ENCODE measurements at places on chromosomes 2 and 18.
A peak's percentile ranks its signal among the peaks of the same experiment; 100 is the strongest.

GRCh38 chr2:226798422-226799210 lies 1.0 kb downstream of the IRS1 start:
- DNase-seq = peak; percentile 56

- no peak for DNase-seq
Measured at GRCh38 chr2:34848691-34849090, 1249.6 kb upstream of the FAM98A start.

GRCh38 chr2:125564471-125564870 lies 1091.5 kb upstream of the GYPC start:
- DNase-seq = no peak

DNA sequence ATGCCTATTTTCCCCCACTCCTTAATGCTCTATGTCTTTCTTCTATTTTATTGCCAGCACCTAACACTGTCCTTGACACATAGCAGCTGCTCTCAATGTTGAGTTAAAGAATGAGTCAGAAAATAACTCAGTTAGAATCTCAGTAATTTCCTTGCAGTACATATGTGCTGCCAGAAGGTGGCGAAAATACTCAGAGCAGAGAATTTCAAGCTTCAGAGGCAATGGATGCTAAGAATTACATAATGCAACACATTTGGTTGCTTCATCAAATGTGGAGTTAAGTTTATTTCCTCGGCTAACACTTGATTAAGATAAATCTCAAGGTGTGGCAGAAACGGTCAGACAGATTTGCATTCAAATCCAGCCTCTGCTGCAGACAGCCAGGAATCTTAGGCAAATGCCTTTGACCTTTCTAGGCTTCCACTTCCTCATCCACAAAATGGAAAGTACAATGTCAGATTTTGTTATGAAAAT lies 105.6 kb downstream of the VSNL1 start:
- no peak for DNase-seq

- no peak for DNase-seq
Measured at GRCh38 chr2:39649511-39649910, 16.2 kb upstream of the TMEM178A start.

GRCh38 chr2:23199115-23199918 lies 185.7 kb upstream of the KLHL29 start:
- DNase-seq = no peak

DNA sequence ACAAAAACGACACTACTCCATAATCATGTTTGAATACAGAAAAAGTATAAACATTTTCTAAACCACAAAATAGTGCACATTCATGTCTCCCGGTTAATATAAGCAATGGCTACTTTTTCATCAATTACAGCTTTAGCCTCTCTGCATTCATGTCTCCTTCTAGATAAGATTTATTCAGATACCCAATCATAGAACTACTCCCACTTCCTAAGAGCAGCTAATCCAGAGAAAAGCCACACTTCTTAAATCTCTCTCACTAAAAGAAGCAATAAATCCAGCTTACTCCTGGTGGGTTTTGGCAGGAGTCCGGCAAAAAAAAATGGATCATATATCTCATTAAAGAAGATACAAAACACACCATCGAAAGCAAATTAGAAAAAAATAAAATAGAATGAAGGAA lies 20.1 kb downstream of the DSEL start:
- no peak for DNase-seq

DNA sequence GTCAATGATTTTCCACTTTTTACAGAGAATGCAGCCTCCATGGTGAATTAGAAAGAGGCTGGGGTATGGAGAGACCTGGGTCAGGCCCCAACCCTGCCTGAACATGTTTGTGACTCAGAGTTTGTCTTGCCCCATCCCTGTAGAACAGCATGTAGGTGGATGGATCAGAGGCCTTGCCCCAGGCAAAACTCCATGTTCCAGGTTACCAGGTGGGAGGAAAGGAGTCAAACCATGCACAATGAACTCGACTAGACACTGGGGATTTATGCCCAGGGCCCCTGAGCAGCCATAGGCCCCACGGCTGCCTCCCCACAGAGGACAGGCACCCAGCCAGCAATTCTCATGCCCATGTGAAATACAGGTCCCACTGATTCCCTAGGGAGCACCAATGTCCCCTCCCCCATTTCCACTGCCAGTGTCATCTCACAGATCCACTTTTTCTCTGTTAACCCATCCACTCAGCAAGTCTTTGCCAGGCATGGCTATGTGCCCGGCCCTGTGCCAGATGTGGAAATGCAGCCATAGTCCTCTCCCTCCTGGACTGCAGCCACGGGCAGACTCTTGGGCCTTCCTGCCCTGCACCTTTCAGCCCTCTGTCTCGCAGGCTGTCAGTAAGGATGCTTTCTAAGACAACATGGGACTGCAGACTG lies 737.8 kb upstream of the HS6ST1 start:
- DNase-seq = no peak

DNA sequence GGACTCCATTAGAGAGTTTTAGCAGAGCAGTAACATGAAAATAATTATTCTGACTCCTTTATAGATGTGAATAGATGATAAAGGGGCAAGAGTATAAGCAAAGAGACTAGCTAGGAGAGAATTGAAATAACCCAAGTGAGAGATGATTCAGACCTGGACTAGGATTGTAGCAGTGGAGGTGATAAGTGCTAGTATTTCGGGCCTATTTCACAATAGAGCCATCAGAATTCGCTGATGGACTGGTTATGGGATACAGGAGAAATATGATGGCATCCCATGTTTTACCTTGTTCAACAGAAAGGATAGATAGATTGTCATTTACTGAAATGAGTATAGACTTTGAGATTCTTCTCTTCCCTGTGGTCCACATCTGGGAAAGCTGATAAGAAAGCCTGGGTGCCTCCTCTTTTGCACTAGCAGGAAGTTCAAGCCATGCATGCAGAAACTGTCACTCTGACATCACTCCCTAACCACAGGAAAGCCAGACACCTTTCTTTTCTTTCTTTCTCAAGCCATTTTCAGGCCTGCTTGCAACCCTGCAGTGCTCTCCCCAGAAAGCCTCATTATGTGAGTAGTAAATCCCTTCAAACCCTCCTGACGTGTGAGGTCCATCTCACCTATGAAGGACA lies 25.3 kb downstream of the DYNAP start:
- no peak for DNase-seq

DNA sequence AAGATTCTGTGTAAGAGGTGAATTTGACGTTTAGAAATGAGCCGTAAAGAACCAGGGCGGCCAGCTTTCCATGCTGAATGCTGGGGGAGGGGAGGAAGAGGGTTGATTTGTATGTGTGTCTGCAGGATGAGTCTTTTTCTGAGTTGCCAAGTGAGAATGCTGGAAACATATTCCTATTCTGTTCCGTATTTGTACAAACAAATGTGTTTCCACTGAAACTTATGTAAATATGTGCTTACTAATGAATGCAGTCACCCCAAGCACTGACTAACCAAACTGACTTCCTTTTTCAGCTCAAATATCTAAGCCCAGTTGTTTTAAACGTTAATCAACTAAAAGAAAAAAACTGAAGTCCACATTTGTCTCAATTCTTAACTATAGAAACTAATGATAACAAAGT lies 74.9 kb upstream of the APCDD1 start:
- no peak for DNase-seq

- peak; percentile 52 for DNase-seq
Measured at GRCh38 chr2:71711133-71711855, 257.9 kb downstream of the DYSF start.

- peak; percentile 92 for DNase-seq
Measured at GRCh38 chr2:15730545-15731212, 139.0 kb downstream of the DDX1 start.

- DNase-seq = no peak
Measured at GRCh38 chr2:37226863-37227262, 4.5 kb downstream of the CEBPZ start.

DNA sequence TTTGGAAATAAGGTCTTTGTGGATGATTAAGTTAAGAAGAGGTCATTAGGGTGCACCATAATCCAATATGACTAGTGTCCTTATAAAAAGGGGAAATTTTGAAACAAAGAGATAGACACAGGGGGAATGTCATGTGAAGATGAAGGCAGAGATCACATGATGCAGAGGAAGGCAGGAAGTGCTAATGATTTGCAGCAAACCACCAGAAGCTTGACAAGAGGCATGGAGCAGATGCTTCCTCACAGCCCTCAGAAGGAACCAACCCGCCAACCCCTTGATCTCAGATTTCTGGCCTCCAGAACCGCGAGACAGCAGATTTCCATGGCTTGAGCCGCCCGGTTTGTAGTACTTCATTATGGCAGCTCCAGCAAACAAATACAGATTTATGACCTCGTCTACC lies 17.4 kb upstream of the SMARCAL1 start:
- no peak for DNase-seq

DNA sequence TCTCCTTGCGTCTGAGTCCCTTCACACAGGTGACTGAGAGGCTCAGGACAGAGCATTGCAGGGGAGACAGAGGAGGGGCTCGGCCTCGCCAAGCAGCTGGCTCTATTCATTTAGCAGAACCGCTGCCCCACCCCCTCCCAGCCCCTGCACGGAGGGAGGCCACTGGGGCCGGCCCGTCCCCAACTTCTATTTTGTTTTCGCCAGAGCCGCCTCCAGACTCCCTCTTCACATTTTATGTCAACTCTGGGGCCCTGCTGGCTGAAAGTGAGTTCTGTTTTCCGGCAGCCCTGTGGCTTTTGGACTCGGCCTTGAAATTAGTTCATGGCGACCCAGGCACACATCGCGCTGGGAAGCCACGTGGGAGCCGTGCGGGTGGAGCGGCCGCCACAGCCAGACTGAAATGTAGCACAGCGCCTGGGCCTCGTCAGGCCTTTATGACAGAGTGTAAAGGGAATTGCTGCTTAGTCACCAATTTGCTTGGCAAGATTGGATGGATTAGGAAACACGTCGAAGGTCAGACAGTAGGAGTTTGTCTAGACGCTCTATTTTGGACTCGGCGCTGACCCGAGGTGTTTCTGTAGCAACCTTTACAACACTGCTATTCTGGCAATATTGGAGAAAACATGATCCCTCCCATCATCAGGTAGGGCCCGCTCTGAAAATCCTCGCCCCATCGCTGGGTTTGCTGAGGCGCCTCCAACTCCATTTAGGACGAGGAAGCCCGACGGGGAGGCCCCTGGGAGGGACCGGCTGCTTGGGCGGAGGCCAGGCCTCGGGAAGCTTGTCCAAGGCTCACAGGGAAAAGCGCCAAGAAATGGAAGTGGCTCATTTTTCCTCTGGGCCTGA lies 90.7 kb upstream of the CTDP1 start:
- peak; percentile 88 for DNase-seq

All from psoas muscle (tissue), 8 donors.